HFFc6 (cell line): ENCODE measurements at places on chromosomes 13 and 19.
A peak's percentile ranks its signal among the peaks of the same experiment; 100 is the strongest.

GRCh38 chr19:49241769-49242168 lies 83.2 kb downstream of the SLC6A16 start:
- DNase-seq: no peak

DNA sequence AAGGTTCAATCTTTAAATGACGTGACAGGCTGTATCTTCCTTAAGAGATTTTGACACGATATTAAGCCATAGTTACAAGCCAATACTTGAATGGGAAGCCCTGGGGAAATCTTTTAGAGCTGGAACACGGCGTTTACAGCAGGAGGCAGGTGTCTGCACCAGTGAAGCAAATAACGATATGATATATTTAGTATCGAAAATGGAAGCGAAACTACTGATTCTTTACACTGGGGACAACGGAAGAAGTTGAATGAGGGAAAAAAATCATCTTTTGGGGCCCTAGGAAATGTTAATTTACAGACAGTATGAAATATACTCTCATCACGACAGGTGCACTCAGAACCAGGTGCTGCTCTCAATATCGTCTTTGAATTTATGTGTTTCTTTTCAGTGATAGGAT lies 793.9 kb upstream of the PCDH20 start:
- no peak for DNase-seq

DNA sequence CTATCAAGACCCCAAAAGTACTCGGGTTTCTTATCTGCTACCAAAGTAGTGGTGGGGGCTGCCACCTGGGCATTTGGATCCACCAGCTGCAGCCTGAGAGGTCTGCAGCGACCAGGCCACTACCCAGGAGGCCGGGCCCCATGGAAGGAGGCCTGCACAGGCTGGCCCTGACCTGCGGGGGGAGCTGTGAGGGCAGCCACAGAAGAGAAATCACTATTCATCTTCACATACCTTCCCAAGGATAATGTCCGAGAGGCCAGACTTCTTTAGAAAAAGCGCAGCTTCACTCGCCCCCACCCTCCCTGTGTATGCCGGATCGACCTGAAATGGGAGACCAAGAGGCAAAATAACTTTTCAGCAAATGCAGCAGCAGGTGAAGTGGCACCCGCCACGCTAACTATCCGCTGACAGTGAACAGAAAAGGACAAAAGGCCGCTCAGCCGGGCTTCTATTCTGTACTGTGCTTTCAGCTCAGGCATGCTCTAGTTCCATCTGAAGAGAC lies 30.1 kb downstream of the EPS15L1 start:
- no peak for DNase-seq

DNA sequence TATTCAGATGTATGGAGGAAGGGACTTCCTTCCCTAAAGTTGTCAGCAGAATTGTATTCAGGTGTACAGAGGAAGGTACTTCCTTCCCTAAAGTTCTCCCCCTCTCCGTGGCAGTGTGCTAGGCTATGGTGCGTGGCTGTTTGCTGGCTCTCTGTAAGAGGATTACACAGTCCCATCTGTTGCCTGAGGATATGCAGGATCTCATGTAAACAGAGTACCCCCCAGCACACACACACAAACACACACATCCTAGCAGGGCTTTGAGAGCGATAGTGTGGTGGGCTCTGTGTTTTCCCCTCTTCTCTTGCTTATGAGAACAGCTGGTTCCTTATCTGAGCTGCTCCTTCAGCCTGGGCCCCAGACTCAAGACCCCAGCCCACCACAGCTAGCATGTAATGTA lies 10.3 kb downstream of the NEK5 start:
- DNase-seq: no peak

- DNase-seq: no peak
These were observed 1.6 kb downstream of the JOSD2 start for GRCh38 chr19:50509366-50509765.

DNA sequence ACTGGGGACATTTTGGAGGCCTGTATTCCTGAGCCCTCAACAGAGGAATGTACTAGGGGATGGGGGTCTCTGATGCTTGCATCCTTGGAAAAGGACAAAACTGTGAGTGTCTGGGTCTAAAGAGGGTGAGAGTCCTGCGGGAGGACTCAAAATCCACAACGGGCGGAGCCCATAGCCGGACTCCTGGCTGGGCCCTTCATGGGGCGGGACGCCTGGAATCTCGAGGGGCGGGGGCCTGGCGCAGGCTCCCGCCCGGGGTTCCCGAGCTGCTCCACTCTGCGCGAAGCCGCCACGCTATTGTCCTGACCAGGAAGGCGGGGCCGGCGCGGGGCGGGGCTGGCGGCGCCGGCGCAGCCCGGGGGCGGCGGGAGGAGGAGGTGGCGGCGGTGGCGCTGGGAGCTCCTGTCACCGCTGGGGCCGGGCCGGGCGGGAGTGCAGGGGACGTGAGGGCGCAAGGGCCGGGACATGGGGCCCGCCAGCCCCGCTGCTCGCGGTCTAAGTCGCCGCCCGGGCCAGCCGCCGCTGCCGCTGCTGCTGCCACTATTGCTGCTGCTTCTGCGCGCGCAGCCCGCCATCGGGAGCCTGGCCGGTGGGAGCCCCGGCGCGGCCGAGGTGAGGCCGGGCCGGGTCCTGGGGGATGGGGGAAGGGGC lies at the start of gene APLP1:
Gene APLP1 (plus strand): TSS at position 403 of the 651 bp plus-strand sequence. CDS start 63 bp downstream, at position 466.
- DNase-seq: peak; percentile 13

GRCh38 chr13:25214491-25215252 lies 42.6 kb upstream of the AMER2 start:
- peak; percentile 35 for DNase-seq

DNA sequence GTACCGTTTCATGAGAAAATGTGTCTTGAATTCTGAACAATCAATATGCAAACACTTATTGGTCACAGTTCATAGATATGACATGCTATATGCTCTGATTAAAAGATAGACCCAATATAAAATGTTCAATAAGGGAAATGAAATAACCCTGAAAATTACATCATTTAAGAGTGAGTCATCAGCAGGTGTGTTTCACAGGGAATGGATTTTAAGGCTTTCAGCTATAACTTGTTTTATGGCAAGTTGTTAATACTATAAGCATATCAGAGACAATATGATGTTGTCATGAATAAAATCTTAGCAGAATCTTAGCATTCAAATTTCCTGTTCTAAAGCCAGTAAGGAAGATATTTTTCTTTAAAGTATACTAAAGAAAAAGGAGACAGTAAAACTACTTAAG lies 483.4 kb upstream of the PCDH9 start:
- DNase-seq: no peak

DNA sequence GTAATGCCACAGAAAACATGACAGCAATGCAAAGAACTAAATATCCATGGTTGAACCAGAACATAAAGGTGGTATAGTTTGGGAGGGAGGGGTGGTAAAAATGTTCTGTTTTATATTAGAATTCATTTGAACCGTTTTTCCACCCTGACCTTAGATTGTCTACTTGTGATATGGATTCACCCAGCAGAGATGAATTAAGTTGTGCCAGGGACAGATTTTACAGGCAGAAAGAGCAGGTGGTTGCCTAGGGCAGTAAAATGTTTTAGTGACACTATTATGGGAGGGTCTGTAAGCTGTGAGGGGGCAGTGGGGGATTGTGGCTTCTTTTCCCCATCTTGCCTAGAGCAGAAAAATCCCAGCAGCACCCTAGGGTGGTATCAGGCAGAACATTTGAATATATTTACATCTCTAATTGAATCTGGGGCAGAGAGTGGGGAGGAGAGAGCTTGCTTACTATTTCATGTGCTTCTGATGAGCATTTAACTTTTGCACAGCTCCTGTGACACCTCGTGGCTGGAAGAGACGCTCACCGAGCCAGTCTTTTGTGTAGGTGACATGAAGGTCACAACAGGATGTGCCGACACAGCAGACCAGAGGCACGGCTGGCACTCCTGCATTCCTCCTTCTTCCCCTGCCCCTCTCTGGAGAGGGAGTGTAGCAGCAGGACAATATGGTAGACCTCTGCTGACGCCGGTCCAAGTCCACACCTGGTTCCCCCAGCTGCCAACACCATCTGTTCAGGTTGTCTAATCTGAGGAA lies 452.3 kb downstream of the IRS2 start:
- no peak for DNase-seq

- no peak for DNase-seq
These were observed 174.6 kb upstream of the LSM14A start for GRCh38 chr19:33997690-33998089.

DNA sequence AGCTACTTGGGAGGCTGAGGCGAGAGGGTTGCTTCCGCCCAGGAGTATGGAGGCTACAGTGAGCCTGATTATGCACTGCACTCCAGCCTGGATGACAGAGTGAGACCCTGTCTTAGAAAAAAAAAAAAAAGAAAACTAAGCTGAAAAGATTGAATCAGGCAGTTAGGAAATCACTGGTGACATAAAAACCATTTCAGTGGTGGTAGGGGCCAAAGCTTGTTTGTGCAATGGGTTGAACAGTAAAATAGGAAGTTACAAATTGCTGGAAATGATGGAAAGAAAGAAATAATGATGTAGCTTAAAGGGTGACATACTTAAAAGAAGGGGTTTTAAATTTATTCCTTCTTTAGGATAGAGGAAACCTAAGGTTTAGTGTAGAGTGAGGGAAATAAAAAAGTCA lies 4.8 kb upstream of the OXGR1 start:
- no peak for DNase-seq

- DNase-seq: no peak
These were observed 9.2 kb upstream of the MEX3D start for GRCh38 chr19:1577090-1577928.

- DNase-seq: peak; percentile 42
These were observed 7.9 kb downstream of the SYDE1 start for GRCh38 chr19:15115080-15115479.

- DNase-seq: no peak
These were observed 11.4 kb upstream of the SPACA4 start for GRCh38 chr19:48595171-48595570.

DNA sequence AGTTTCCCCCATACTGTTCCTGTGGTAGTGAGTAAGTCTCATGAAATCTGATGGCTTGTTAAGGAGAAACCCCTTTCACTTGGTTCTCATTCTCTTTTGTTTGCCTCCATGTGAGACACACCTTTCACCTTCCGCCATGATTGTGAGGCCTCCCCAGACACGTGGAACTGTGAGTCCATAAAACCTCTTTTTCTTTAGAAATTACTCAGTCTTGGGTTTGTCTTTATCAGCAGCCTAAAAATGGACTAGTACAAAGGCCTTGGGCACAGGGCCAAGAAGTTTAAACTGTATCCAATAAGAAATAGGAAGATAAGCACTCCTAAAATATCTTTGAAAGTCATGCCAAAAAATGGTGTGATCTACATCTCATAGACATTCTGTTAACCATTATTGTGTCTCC lies 176.9 kb downstream of the TBC1D4 start:
- no peak for DNase-seq

- DNase-seq: no peak
These were observed 49.9 kb downstream of the KCTD12 start for GRCh38 chr13:76836311-76836710.

DNA sequence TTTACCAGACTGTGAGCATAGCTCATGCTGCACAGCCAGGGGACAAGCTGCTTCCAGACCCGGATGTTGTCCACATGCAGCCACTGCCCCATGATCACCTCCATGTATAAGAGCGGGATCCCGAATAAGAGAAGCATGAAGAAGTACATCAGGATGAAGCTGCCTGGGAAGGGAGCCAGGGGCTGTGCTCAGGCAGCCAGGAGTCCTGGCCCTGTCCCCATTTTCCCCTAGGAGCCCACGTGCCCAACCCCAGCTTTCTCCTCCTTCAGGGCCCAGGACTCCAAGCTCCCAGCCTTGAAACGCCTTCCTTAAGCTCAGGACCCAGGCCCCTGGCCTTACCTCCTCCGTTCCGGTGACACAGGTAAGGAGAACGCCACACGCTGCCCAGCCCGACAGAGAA lies 69.3 kb downstream of the SLC6A16 start:
- DNase-seq: no peak

DNA sequence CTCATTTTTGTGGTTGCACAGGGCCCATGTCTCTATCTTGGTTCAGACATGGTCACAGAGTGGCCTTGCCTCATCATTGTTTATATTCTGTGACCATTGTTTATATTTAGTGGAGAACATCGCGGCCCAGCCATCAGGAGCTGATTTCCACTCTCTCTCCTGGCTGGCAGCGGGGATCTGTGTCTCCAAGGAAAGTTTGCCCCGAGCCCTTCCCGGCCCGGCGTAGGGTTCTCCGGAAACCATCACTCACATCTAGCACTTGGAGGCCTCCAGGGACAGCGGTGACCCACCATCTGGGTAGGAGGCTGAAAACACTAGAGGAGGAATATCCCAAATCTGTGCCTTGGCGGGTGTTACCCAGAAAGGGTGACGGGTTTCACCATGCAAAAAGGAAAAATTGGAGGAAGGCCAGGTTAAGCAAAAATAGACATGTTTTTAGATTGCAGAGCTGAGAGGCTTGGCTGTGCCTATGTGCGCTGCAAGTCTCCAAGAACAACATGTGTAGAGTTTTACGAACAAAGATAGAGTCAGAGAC lies 726 bp upstream of the ZNF358 start:
- no peak for DNase-seq

DNA sequence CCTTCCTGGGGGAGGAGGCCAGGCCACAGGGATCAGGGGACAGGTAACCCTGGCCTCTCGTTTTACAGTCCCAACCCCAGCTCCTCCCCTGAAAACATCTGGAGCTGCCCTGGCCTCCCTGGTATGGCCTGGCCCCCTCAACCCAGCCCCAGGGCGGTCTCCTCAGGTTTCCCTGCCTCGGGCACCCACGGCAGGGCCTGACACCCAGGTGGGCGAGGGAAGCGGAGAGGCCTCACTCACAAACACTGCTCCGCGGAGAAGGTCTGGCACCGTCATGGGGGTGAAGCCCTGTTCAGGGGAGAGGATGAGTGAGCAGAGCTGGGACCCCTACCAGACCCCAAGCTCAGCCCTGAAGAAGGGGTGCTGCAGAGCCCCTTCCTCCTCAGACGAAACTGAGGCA lies 6.5 kb upstream of the CCER2 start:
- no peak for DNase-seq

GRCh38 chr13:110576070-110576394 lies 14.5 kb upstream of the RAB20 start:
- no peak for DNase-seq

DNA sequence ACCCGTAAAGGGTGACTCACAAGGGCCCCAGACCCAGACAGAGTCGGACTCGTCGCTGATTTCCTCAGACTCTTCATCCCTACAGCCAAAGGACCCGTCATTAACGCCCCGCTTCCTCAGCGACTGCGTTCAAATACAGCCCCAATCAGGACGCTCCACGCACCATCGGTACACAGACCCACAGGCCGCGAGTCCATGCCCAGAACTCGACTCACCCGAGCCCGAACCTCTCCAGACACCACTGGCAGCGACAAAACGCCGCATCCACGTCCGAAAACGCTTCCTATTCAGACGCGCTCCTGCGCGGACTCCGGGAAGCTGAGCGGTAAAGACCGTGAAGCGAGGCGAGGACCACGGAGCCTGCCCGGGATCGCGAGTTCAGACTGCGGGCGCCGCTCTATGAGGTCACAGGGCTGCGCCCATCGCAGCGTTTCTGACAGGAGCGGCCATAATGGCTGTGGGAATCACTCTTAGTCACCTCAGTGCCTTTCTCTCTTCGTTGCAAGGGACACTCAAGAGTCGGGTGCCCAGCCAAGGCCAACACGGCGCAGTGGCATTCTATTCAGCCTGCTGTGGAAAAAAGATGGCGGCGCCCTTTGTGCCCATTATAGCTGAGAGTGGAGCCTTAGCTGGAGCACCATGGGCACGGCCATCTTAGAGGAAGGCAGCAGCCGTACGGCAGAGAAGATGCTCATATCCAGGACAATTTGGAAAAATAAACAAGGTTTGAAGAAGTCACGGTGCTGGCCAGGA lies at the start of gene ZNF614:
Gene ZNF614 (minus strand): TSS at position 353 of the 753 bp plus-strand sequence. CDS start 2,634 bp downstream, outside the sequence.
- DNase-seq: peak; percentile 88
